AML-193 (cell line): ENCODE measurements at places on chromosomes 7 and 10.

GRCh38 chr10:61871487-61871886, 30.0 kb upstream of the ARID5B start:
- DNase-seq, result no peak

DNA sequence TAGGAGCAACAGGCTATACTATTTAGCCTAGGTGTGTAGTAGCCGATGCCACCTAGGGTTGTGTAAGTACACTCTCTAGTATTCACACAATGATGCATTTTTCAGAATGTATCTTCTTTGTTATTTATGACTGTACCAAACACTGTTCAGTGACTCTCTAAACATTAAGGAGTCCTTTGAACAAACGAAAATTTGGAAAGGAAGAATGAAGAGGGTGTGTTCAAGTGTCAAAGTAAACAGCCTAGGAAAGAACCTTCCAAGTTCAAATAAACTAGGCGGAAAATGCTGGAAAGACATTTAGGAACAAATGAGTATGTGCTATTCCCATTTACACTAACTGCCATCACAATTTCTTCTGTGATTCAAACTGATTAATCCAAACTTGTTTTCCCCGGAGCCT, 142.4 kb downstream of the CHCHD3 start:
- DNase-seq, result no peak

DNA sequence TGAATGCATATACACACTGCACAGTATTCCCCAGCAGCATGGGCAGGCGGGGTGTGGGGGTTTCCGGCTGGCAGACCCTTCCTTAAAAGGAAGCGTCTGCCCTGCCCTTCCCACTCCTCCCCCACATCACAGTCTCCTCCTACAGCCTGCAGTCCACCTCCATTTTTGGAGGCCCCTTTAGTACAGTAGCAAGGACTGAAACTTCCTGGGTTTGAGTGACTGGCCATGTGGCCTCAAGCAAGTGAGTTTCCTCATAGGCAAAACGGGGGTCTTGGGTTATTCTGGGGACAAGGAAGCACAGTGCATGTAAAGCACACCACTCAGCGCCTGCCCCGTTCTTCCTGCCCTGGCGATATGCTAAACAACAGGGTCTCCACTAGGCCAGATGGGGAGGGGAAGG, 62.1 kb upstream of the COL13A1 start:
- no peak for DNase-seq

GRCh38 chr7:69199041-69199440, 399.2 kb upstream of the AUTS2 start:
- DNase-seq, result no peak

GRCh38 chr10:28913436-28914237, 236.3 kb downstream of the BAMBI start:
- no peak for DNase-seq

- DNase-seq, result no peak
Observed at GRCh38 chr7:151877911-151878835, 1.3 kb upstream of the PRKAG2 start.

- DNase-seq, result no peak
Observed at GRCh38 chr7:6277476-6277875, 5.1 kb upstream of the CYTH3 start.

- no peak for DNase-seq
Observed at GRCh38 chr7:132250480-132251326, 325.6 kb downstream of the PLXNA4 start.

- no peak for DNase-seq
Observed at GRCh38 chr10:43712821-43713584, 64.3 kb upstream of the ZNF32 start.

DNA sequence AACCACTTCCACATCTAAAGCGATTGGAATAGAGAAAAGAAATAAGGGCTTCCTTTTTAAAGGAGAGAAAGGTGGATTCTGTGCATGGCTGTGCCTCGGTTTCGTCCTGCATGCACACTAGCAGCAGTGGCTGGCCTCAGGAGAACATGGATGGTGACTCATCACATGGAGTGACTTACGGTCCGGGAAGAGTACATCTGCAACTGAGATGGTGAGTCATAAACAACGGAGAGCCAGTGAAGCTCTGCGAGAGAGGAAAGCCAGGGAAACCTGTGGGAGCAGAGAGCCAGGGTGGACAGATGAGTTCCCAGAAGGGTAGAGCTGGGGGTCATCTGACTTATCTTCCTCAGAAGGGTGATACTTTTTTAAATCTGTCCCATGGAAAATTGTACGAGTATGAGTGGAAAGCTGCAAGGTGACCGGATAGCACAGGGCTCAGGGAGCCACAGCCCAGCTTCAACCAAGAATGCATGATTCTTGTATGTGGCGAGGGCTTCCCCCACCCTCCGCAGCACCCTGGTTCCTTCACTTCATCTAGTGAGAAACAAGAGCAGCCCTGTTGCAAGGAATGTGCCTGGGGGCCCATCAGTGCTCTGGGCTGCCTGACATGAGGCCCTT, 259.1 kb downstream of the KLF6 start:
- no peak for DNase-seq

DNA sequence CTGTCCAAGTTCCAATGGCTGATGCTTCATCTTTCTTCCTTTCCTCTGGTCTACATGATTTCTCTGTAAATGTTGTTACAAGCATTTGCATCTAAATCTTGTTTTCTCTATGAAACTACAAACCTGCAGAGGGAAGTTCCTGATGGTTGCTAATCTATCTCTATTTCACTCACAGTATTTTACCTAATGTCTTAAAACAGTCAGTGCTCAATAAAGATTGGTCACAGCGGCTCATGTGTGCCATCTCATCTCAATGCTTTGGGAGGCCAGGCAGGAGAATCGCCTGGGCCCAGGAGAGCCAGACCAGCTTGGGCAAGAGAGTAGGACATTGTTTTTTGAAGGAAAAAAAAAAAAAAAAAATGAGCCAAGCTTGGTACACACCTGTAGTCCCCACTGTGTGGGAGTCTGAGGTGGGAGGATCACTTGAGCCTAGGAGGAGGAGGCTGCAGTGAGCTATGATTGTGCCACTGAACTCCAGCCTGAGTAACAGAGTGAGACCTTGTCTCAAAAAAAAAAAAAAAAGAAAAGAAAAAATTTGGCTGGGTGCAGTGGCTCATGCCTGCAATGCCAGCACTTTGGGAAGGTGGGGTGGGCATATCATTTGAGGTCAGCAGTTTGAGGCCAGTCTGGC, 71.3 kb upstream of the ARMC3 start:
- no peak for DNase-seq

- DNase-seq, result no peak
Observed at GRCh38 chr10:55873485-55873884, 487.6 kb downstream of the ZWINT start.

DNA sequence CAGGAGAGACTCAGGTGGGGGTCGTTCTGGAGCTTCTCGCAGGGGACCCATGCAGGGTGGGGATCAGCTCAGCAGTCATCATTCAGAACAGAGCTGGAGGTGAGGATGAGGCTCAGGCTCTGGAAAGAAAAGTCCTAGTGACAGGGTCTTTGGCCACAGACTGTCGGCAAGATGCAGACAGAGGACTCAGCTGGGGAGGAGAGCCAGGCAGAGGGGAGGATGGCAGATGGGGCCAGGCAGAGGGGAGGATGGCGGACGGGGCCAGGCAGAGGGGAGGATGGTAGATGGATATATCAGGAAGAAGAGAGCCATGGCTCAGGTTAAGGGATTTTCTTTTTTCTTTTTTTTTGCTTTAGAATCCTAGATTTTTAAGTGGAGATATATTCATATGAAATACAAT, 7.7 kb upstream of the IL15RA start:
- no peak for DNase-seq

DNA sequence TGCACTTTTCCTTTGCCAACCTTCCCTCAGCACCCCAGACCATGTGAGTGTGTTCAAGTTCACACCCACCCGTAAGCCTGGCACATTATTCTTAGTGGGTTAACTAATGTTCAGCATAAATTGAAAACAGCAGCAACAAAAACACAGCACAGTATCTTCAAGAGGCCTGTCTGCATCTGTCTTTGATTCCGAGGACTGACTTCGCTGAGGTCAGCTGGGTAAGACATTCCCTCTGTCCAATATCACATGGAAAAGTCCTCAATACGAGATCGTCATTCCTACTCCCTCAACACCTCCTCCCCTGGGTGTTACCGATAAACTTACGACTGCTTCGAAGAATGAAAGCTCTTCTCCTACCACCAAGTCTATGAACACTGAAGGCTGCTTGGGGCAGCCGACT, 218.8 kb downstream of the SFMBT2 start:
- DNase-seq, result no peak

- DNase-seq, result no peak
Observed at GRCh38 chr10:6200734-6201515, 1.8 kb upstream of the PFKFB3 start.

- no peak for DNase-seq
Observed at GRCh38 chr7:134891262-134891695, 95.0 kb upstream of the AGBL3 start.

DNA sequence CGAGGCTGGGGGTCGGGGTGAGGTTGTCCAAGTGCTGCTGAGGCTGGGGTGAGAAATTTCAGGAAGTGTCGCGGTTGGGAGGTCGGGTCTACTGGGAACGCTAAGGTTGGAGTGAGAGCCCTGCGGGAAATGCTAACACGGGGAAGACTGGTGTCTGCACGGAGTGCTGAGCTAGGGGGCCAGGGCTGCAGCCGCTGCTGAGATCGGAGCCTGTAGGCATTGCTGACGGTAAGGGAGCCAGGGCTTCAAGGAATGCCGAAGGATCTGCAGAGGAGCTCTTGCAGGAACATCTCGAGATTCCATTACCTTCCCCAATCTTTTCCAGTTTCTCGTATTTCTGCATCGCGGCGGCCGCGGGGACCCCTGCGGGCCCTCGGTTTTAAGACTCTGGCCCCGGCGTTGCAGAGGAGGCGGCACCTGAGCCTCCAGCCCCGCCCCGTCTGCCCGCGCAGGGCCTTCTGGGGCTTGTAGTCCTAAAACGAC, at the start of gene CDK5:
TSS of gene CDK5 (minus strand) at position 392 of the 483 bp plus-strand sequence. CDS start at position 343, 49 bp downstream.
- DNase-seq, result peak; percentile 43

DNA sequence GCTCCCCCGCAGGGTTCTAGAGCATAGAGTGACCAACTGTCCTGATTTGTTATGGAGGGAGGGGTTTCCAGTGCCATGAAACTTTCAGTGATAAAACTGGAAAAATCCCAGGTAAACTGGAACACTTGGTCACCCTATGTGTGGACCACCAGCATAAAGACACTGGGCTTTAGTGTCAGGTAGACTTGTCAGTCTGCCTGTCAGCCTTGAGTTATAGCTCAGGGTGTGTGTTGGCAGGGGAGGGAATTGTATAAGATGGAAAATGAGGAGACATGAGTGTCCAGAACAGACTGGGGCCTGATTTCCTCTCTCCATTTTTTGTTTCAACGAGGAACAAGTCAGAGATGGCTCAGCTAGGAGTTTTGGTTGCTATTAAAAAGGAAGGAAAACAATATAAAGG, 10.2 kb upstream of the EFCAB10 start:
- DNase-seq, result no peak

DNA sequence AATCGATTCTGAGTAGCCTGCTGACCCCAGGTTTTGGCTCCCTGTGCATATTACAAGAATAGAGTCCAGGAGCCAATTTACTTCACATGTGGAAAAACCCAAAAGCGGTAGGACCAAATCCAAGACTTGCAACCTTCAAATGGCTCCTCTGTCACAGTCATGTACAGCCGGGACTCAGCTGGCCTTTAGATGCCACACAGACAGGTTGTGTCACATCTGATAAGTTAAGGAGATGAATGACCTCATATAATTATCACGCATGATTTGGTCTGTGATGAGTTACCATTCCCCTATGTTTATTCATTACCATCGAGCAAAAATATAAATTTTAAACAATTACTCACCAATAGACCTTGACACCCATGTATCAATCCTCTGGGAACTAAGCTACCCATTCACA, 14.2 kb downstream of the CACNA2D1 start:
- no peak for DNase-seq

GRCh38 chr7:20713792-20714191, 72.9 kb downstream of the SP8 start:
- no peak for DNase-seq

- DNase-seq, result no peak
Observed at GRCh38 chr10:91860885-91861284, 48.4 kb downstream of the FGFBP3 start.

DNA sequence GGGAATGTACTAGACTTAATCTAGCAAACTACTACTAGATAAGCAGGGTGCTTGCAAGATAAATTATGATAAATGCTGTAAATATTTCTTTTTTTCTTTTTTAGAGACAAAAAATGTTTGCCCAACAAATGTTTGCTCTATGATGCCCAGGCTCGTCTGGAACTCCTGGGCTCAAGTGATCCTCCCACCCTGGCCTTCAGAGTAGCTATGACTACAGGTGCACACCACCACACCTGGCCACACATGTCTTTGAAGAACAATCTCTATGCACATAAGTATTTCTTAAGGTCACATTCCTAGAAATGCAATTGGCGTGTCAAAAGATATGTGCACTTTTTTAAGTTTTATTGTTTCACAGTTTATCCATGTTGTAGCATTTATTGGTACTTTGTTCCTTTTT, 179.6 kb upstream of the FRMD4A start:
- DNase-seq, result no peak

- DNase-seq, result no peak
Observed at GRCh38 chr10:29370097-29371092, 81.5 kb downstream of the LYZL1 start.

GRCh38 chr10:79415736-79416577, 29.5 kb downstream of the ZCCHC24 start:
- DNase-seq, result no peak

GRCh38 chr10:113980408-113981087, 63.1 kb upstream of the ADRB1 start:
- no peak for DNase-seq

GRCh38 chr10:111996103-111996502, 187.5 kb downstream of the GPAM start:
- DNase-seq, result no peak

- no peak for DNase-seq
Observed at GRCh38 chr10:131870831-131871672, 29.8 kb upstream of the PPP2R2D start.

DNA sequence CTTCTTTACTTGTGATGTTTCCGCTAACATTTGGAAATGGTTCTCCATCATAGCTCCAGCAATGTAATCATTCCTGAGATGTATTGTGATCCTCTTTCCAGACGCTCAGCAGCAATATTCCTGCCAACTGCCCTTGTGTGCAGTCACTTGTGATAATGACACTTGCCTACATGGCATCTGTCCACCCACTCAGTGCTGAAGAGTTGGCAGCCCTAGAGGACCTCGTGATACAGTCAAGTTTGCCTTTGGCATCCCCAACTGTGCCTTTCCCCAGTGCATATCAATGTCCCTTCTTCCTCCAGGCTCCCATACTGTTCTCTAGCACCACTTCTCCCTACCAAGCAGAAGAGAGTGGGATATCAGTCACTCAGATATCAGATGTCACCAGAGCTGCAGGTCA, 64.9 kb downstream of the MYOF start:
- no peak for DNase-seq

- no peak for DNase-seq
Observed at GRCh38 chr7:80319461-80319860, 184.8 kb downstream of the GNAI1 start.
